Stimulated activated CD4-positive, alpha-beta T cell treated with anti-CD3 and anti-CD28 coated beads, Interleukin-12 subunit alpha, Interleukin-12 subunit beta, amount 100 ng/mL, for 24 hours (primary cell): ENCODE measurements at places on chromosomes 5 and 9.

DNA sequence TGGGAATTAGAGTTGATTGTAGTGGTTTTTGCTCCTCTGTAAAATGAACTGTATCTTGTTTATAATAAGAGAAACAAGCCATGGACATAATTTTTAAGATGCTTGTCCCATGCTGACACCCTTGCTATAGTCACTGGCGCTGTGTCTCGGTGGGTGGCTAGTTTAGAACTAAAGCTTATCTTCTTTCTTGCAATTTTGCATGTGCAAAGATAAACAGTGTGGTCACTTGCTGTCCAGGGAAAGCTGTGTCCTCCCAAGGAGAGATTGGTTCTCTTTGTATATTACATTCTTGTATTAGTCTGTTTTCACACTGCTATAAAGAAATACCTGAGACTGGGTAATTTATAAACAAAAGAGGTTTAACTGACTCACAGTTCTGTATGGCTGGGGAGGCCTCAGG is 143.8 kb downstream of the MELK start:
- DNase-seq = no peak

GRCh38 chr5:155996123-155996522 is 330.8 kb upstream of the SGCD start:
- no peak for DNase-seq

GRCh38 chr9:135801070-135801469 is 99.1 kb downstream of the KCNT1 start:
- DNase-seq = no peak

- DNase-seq = no peak
Observed at GRCh38 chr5:32018476-32019436, 155.4 kb downstream of the GOLPH3 start.

- DNase-seq = no peak
Observed at GRCh38 chr9:6630502-6631206, 14.9 kb downstream of the GLDC start.

- DNase-seq = no peak
Observed at GRCh38 chr9:133360400-133361393, 4.3 kb downstream of the SURF2 start.

DNA sequence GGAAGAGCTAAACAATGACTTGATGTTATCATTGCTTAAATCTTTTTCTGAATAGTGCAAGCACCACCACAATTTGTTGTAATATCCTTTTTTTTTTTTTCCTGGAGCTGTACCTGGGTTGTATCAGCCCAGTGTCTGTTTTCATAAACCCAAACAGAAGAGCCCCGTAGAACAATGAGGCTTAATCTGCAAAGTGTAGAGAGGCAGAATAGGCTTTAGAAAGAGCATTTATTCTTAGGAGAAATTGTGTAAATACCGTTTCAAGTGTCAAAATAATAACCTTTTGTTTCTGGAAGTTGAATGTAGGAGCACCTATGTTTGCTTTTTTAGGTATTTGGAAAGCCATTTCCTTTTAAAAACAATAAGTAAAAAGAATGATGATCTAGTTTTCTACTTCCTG is 26.4 kb downstream of the RGS7BP start:
- no peak for DNase-seq

DNA sequence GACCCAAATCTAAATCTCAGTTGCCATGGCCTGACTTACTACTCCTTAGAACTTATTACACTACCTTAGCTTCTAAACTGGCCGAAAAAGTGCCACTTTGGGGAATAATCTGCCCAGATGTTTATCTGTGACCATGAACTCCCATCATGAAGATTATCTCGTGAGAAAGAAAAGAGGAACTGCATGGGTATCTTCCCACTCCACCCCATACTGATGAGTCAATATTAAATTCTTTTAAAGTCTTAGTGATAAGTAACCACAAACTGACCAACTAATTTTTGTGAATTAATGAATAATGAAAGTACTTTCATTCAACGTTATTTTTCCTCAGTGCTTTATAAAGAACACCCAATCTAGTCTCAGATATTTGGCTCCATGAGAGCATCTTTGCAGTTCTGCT is 493.5 kb downstream of the EBF1 start:
- DNase-seq = no peak

GRCh38 chr9:37408933-37409710 is 13.4 kb upstream of the GRHPR start:
- peak; percentile 32 for DNase-seq

- DNase-seq = no peak
Observed at GRCh38 chr9:34034698-34035065, 14.0 kb downstream of the UBAP2 start.

DNA sequence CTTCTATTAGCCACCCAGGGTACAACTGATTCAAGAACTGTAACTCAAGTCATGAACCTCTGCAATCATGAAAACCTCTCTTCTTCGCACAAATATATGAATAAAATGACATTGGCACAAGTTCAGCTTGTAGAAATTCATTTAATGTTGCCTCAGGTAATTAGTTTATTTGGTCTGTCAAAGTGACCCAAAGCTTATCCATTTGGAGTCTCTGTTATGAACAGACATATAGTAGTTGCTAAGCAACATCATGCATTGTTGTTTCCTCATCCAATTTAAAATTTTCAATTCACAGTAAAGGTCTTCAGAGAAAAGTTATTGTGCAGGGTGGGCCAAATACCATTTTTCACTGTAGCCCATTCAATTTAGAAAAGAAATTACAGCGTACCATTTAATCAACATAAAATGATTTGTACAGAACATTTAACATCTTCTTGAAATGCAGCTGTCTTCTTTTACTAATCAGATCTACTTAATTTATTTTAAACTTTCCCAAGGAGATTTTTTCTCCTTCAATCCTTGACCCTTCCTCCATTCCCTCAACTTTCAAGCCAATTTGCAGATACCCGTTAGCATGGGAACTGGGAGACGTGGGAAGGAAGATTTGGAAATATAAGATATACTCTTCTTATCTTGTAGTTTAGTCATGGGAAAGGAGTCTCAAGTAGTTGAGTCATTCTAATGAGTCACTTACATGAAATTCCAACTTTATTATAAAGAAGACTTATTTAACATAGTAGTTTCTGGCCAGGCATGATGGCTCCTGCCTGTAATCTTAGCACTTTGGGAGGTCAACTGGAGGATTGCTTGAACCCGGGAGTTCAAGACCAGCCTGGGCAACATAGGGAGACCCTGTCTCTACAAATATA is 231.3 kb downstream of the ATPSCKMT start:
- no peak for DNase-seq

DNA sequence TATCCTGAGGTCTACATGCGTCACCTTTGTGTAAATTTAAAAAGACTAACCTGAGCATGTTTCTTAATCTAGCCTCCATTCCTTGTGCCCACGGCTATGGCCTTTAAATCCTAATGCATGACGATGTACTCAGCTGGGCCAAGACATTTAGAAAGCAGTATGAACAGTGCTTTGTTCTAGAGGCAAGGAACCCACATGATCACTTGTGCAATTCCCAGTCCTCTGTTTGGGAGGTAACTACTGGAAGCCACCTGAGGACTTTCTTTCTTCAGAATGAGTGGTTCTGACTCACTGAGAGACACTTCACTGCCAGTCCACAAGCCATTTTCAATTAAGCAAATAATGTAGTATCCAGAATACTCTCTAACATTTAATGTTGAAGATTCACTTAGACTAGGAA is 181.3 kb downstream of the RAB3C start:
- DNase-seq = no peak

DNA sequence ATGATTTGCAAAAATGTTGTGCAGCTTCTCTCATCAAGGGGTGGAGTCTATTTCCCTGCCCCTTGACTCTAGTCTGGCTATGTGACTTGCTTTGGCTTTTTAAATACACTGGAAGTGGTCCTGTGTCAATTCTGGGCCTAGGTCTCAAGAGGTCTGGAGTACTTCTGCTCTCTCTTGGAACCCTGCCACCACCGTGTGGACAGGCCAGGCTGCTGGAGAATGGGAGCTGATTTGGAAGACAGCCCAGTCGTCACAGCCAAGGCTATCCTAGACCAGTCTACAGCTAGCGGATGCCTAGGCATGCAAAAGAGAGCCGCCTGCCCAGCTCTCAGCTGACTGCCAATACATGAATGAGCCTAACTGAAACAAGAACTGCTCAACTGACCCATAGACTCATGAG is 56.7 kb upstream of the CLINT1 start:
- no peak for DNase-seq

- no peak for DNase-seq
Observed at GRCh38 chr9:68825762-68826472, 120.9 kb downstream of the PIP5K1B start.

DNA sequence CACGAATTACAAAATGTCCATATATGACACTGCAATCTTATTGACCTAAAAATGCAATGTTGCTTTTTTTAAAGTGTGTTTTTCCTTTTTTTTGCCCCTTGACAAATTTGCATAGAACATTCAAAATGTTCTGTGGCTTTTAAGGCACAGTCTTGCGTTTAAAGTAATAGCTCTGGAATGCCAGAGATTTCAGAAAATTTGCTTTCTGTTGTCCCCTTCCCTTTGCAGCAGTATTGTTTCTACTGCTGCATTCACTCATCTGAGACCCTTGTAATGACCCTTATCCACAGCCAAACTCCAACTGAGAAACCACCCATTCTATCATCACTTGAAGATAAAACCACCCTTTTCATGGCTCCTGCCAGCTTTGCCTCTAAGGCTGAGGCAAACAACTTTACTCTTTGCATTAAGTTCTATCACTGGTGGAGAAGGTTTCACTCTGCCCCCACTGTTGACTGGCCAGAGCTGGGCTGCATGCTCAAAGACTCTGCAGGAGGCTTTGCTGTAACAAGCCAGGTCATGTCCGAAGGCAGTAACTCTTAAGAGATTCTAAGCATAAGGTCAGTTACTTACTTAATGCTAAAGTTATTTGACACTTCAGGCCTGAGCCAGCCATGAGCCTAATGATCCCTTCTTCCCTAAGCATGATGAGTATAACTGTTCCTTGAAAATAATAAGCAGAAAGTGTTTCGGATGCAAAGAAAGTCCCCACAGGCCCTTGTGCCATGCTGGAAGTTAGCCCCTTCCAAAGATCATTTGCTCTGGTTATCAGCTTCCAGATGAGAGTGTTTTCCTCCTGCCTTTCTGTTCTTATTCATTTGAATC is 101.9 kb downstream of the CD180 start:
- DNase-seq = no peak

DNA sequence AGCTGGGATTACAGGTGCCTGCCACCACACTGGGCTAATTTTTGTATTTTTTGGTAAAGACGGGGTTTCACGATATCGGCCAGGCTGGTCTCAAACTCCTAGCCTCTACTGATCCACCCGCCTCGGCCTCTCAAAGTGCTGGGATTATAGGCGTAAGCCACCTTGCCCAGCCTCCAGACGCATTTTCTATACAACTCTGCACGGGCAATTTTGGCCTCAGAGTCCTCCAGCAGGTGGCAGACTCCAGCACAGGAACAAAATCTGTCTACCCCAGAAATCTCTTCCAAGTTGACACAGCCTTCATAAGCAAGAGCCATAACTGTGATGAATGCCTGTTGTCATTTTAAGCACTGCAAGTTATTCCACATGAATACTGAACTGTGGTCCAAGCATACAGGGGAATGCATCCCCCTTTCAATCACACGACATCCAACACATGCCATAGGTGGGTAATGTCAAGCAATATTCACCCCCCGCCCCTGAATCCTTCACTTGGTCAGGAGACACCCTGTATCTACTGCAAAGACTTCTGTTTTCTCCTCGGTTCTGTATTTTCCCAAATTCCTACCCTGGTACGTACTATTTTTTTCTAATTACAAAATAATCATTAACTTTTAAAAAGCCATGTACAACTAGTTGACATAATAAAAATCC is 50.8 kb downstream of the ALDH7A1 start:
- peak; percentile 20 for DNase-seq

GRCh38 chr5:141680751-141681201 is 1.3 kb downstream of the ARAP3 start:
- no peak for DNase-seq

DNA sequence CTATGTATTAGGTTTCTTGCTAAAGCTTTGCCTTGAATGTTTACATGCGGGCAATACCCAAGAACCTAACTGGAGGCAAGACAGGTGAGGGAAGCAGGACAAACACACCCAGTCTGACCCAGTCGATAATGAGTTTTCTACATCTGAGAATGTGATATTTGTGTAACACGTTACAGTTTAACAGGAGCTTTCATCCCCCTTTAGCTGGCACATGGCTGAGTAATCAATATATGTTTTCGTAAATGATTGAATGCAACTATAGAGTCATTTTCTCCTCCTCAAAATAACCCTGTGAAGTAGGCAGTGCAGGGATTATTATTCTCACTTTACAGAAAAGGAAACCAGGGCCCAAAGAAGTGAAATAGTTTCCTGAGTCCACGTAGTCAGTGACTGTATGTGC is 84.7 kb upstream of the HTR4 start:
- no peak for DNase-seq

- no peak for DNase-seq
Observed at GRCh38 chr5:88049737-88050136, 218.9 kb downstream of the TMEM161B start.

GRCh38 chr9:13175732-13176131 is 103.8 kb downstream of the MPDZ start:
- DNase-seq = no peak
